CD4-positive, alpha-beta T cell (primary cell): ENCODE measurements at places on chromosomes 16 and 17. TPM values are rescaled to one million over a fixed set of nuclear protein-coding genes. Genes with fewer than 3 reads are reported as not detected.

DNA sequence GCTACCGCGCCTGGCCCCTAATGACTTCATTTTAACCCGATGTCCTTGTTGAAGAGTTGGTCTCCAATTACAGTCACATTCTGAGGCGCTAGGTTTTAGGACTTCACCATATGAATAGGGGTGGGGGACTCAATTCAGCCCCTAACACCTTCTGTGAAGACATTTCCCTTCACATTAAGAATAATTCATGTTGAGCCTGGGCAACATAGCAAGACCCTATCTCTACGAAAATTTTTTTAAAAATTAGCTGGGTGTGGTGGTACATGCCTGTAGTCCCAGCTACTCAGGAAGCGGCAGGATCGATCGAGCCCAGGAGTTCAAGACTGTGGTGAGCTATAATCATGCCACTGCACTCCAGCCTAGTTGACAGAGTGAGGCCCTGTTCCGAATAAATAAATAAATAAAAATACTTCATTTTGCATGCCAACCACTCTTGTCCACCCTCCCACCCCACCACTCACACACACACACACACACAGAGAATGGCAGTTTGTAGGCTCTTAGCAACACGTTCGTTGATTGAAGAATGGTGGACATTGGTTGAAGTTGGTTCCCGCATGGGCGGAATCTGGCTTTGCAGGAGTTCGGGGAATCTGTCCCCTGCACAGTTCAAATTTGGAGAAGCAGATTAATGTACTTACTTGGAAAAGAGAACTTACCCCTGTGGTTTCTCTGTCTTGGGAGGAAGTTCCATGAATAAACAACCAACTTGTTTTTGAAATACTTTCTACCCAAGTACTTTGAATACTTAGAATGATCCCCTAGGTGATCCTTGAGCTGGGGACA, 27.8 kb upstream of the TVP23A start:
- H3K27ac ChIP-seq: no peak overlapping the region
- H3K4me1 ChIP-seq: no peaks in the 10 kb centered on the region
- DNase-seq: no peak

GRCh38 chr16:84896847-84897246, 77.1 kb downstream of the CRISPLD2 start:
- no peak for DNase-seq
- no peak overlapping the region for H3K27ac ChIP-seq

DNA sequence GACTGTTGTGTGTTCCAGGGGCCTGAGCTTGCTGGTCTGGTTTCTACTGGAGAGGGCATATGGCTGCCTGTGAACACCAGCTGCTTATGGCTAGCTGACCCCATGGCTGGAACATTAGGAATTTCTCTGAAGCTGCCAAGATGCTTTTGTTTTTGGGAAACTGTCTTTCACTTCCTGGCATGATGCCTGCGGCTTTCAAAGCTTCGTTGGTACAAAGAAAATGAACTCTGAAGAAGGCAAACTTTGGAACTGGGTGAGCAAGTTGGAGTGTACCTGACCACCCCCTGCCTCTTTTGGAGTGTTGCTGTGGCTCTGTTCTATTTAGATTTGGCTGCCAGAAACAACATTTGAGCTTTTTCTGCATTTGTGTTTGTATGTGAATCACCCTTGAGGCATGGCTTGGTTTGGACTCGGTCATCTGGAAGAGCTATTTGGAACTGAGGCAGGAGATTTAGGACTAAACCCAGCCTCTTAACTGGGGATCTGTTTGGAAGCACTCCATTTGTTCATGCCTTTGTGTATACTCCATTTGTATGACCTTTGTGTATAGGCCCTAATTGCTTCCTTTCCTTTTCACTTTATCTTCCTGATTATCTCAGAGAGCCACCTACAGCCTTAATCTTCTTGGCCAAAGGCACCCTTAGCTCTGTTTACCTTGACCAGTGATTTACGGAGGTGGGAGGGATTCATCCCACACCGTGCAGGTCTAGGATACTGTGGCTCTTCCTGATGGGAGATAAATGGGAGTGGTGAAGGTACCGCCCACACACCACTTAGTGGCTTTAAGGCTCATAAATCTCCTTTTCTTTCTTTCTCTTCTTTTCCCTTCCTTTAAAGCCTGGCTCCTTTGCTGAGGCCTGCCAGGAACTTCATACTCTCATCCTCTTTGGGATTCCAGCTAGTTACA, 7.3 kb upstream of the CPHXL start:
- no peaks in the 10 kb centered on the region for H3K4me1 ChIP-seq
- no peaks in the 10 kb centered on the region for H3K36me3 ChIP-seq
- H3K4me3 ChIP-seq: no peak overlapping the region
- no peak for DNase-seq
- no peaks in the 10 kb centered on the region for H3K27me3 ChIP-seq

- H3K4me1 ChIP-seq: peaks cover 1% of the 10 kb centered on the region
- H3K27me3 ChIP-seq: peaks cover 10% of the 10 kb centered on the region
- DNase-seq: no peak
Observed at GRCh38 chr16:50473356-50473945, 74.7 kb upstream of the NKD1 start.

DNA sequence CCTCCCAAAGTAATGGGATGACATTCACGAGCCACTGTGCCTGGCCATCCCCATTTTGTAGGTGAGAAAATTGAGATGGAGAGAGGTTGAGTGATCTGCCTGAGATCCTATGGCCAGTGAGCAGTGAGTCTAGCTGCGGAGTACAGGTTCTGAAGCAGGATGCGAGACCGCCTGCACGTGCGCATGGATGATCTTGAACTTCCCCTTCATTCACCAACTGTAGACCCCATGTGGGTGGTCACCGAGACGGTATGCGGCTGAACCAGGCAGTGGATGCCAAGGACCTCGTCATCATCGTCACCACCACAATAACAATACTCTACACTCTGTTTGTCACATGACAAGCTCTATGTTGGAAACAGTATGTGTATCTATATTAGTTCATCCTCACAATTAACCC, 6.2 kb upstream of the SPNS3 start:
- H3K4me3 ChIP-seq: no peak overlapping the region
- H3K36me3 ChIP-seq: no peaks in the 10 kb centered on the region
- H3K27ac ChIP-seq: no peak overlapping the region
- H3K27me3 ChIP-seq: no peaks in the 10 kb centered on the region
- no peak for DNase-seq

DNA sequence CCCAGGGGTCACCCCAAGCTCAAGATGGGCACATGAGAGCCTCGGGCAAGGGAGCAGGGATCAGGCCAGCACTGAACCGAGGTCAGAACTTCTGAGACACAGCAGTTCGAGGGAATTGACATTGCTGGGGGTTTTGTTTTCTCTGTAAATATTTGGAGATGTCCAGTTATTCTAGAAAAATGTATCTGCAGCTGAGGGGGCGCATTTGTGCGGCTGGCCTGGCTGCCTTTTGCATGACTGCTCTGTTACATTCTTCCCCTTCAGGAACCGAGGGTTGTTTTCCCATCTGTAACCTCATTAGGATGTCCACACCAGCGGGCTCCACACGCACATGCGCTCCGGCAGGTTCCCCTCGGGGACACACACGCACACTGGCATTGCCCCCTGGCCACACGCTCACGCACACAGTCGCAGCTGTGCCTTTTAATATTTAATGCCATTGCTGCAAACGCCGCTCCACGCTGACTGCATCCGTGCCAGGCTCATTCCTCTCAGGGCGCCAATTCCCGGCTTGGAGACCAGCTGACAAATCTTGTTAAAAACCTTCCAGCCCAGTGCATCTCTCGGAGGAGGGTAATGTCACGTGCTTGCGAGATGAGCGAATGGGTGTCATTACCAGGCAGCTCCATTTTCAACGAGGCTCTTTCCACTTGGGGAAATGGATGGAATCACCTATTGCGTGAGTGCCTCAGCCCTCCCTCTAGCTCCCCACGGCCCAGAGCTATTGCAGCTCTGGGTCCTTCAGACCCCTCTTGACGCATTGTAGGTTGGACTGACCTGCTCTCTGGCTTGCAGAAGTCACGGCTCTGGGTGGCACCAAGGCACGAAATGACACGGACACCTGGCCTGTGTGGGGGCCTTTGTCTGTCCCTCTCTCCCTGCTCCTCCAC, 13.1 kb downstream of the CCR7 start:
- H3K36me3 ChIP-seq: peaks cover 59% of the 10 kb centered on the region
- DNase-seq: no peak
- peaks cover 99% of the 10 kb centered on the region for H3K4me1 ChIP-seq

GRCh38 chr16:50917950-50918703, 176.2 kb downstream of the CYLD start:
- H3K27me3 ChIP-seq: peaks cover 16% of the 10 kb centered on the region
- no peak for DNase-seq
- H3K27ac ChIP-seq: no peak overlapping the region
- H3K4me1 ChIP-seq: no peaks in the 10 kb centered on the region

DNA sequence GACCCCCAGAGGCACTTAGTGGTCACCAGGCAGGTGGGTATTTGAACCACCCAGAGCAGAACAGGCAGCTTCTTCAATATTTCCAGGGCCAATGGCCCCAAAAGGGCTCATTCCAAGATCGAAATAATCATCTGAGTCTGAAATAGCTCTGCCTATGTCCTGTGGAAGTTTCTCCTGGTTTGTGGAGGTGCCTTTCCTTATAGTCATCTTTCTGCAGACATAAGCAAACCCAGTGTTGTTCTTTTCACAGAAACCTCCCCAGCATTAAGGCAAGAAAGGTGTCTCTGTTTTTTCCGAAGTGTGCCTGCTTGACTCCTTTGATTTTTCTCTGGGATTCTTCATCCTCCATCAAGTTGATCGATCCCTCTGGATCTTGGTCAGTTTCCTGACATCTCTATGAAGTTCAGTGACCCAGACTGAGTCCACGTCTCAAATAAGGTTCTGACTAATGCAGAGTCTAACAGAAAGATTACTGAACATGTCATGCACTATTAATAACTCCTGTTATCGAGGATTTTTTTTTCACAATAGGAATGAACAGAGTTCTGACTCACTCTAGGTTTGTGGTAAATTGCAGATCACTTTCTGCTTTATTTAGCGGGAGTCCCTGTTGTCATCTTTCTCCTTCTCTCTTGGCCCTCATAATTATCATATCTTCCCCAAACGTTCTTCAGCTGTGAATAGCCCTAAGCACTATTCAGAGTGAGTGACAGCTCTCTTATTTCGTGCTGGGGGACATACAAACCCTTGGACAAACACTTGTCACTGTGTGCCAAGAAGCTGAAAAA, 1.5 kb downstream of the LRRC3C start:
- no peak overlapping the region for H3K27ac ChIP-seq
- H3K27me3 ChIP-seq: no peaks in the 10 kb centered on the region
- H3K4me1 ChIP-seq: peaks cover 38% of the 10 kb centered on the region
- no peak overlapping the region for H3K4me3 ChIP-seq
- DNase-seq: no peak

DNA sequence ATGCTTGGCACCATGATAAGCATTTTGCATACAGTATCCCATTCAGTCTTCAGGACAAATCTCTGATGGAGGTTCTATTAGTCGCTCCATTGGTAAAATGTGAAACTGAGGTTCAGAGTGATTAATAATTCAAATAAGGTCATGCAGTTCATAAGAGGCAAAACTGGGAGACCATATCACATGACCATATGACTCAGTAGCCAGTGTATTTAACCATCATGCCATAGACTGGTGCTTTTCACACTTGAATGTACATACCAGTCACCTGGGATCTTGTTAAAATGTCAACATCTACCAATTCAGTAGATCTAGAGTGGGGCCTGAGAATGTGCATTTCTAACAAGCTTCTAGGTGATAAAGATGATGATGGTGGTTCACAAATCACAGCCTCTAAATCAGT, 4.3 kb downstream of the ACSM3 start:
- H3K27me3 ChIP-seq: no peaks in the 10 kb centered on the region
- peaks cover 15% of the 10 kb centered on the region for H3K4me1 ChIP-seq
- H3K27ac ChIP-seq: no peak overlapping the region
- no peak overlapping the region for H3K4me3 ChIP-seq
- DNase-seq: no peak

SLC5A11 gene
- 0.44 TPM for total RNA-seq

PRAC1 gene
- total RNA-seq: not detected

TMEM208 gene
- 37.6 TPM for total RNA-seq
